ENCODE measurements at places on chromosomes 2 and 18.

DNA sequence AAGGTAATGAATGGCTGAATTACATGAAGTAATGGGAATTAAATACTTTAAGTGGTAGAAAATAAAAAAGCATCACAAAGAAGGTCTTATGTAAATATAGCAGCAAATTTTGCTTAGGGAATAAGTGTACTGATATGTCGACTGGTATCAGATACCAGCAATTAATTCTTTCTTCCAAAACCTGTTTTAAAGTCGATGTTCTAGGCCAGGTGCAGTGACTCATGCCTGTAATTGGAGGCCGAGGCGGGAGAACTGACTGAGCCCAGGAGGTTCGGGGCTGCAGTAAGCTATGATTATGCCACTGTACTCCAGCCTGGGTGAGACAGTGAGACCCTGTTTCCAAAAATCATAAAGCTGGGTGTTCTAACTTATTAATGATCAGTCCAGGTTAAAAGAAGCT lies 30.3 kb downstream of the SP3 start:
- DNase-seq, result no peak

- DNase-seq, result no peak
Measured at GRCh38 chr2:227308784-227309183, 16.3 kb upstream of the MFF start.

DNA sequence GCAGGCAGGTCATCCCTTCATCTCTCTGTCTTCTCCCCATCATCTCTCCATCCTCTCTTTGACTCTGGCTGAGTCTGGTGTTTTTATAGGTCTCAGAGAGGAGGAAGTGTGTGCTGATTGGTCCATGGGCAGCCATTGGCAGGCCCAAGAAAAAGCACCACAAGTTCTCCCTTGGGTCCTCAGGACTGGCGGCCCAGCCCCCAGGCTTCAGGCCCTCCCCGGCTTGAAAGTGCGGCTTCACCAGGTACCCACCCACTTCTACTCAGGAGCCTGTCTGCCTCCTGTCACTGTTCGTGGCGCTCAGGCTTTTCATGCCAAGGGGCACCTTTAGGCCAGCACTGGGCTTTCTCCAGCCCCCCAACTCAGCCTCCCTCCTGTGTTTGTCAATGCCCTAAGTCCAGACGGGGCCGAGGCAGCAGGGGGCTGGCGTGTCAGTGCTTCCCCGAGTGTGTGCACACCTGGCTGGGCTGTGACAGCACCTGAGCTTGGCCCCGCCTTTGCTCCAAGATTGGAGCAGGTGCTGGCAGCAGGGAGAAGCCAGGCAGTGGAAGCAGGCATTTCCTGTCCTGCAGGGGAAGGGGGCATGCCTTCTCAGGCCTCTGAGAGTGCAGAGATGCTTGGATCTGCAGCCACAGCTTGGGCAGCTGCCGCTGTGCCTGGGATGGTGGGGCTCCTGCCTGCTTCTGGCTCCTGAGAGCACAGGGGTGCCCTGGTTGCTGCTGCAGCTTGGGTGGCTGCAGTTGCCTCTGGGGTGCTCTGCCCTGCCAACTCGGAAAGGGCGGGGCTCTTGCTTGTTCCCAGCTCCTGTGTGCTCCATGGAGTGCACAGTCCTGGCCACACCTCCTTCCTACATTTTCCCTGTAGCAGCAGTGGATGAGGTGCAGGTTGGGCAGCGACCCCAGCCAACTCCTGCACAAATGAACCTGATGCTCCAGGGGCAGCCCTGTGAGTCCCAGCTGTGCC lies 34.1 kb downstream of the FBXO48 start:
- no peak for DNase-seq

GRCh38 chr2:8522687-8523086 lies 159.2 kb upstream of the ID2 start:
- DNase-seq, result no peak

DNA sequence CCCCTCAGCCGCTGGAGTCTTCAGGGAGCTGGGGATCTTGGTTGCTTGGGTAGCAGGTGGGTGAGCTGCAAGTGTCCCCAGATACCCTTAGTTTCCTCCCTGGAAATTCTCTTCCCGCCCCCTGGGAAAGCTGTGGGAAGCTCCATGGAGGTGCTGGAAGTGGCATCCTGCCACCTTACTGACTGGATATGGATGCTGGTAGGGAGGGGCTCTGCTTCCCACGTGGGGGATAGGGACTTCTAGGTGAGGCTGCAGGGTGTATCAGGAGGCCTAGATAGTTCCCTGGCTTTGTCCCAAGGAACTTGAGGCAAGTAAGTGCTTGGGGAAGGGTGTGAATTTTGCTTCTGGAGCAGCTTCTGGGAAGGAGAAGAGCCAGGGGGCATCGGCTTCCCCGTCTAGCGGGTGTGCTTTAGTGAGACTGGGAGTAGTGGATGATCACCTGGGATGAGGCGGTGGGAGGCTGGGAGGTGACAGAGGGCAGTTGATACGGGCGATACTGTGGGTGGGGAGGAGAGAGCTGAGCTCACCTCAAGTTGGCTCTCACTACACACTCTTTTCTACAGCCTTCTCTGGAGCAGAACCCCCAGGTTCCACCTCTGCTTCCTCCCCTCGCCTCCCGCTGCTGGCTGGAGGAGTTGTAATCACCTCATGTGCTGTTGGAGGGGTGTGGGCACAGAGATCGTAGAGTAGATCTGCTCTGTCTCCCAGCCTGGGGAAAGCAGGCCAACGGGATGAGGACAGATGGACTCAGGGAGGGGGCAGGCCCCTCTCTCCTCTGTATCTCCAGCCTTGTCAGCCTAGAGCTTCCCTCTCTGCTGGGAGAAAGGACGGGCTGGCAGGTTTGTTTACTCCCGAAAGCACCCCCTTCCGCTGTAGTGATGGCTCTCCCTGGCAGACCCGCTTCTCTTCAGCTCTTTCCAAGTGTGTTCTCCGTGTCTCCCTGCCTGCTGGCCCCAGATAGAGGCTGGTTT lies 19.8 kb downstream of the TET3 start:
- no peak for DNase-seq

DNA sequence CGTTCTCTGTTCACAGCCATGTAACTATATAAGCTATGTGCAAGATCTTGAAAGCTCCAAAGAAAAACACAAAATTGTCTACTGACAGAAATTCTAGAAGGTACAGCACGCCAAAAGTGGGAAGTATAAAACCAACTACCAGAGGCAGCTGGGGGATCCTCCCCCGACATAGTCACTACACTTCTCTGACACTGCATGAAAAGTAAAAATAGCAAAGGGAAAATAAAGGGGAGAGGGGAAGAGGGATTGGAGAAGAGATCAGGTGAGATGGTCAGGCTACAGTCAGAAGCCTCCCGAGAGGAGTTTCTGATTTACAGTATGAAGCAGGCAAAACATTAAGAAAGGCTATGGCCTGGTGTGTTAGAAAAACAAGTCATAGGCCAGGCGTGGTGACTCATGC lies 39.8 kb upstream of the PCBP1 start:
- no peak for DNase-seq

- DNase-seq, result no peak
Measured at GRCh38 chr2:204251158-204251997, 293.9 kb upstream of the PARD3B start.

DNA sequence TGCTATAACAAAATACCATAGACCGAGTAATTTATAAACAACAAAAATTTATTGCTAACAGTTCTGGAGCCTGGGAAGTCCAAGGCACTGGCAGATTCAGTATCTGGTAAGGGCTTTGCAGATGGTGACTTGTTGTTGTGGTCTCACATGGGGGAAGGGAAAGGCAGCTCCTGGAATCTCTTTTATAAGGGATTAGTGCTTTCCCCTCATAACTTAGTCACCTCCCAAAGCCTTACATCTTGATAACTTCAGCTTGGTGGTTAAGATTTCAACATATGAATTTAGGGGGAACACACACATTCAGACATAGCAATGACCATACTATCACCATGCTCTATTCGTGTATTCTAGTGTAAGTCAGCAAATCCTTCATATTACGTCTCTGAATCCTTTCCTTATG lies 447.6 kb upstream of the TCF4 start:
- no peak for DNase-seq

- DNase-seq, result no peak
Measured at GRCh38 chr18:12750076-12750714, 47.4 kb downstream of the PSMG2 start.

DNA sequence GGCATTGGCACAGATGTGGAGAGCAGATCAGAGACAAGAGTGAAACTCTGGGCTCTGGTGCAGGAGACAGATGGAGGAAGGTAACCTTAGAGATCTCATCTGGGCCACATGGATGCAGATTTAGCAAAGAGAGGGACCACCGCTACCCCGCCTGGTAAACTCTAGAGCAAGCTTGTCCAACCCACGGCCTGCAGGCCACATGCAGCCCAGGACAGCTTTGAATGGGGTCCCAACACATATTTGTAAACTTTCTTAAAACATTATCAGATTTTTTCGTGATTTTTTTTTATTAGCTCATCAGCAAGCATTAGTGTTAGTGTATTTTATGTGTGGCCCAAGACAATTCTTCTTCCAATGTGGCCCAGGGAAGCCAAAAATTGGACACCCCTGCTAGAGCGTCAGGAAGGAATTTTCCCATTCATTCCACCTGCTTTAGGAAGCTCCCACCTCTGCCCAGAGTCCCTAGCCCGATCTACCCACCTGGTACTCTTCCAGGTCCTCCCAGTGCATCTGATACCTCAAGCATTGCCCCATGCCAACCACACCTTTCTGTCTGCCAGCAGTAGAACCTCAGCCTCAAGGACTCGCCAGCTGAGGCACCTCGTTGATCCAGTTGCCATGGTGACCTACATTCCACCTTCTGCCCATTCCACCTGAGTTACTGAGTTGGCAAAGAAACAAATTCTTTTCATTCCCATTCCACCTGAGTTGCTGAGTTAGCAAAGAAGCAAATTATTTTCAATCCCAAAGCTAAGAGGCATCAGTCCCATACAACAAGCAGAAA lies at the start of gene CIB4:
Gene CIB4, minus strand, starts transcription at position 586 of the 784 bp plus-strand sequence. Its CDS starts 52 bp downstream, at position 534.
- no peak for DNase-seq

GRCh38 chr18:23934252-23934651 lies 80.3 kb upstream of the TTC39C start:
- DNase-seq, result no peak

- DNase-seq, result no peak
Measured at GRCh38 chr2:54967269-54967668, 83.0 kb downstream of the RTN4 start.

All from hippocampal formation (tissue), 2 donors.